DND-41 (cell line): ENCODE measurements at places on chromosomes 2 and 18.

DNA sequence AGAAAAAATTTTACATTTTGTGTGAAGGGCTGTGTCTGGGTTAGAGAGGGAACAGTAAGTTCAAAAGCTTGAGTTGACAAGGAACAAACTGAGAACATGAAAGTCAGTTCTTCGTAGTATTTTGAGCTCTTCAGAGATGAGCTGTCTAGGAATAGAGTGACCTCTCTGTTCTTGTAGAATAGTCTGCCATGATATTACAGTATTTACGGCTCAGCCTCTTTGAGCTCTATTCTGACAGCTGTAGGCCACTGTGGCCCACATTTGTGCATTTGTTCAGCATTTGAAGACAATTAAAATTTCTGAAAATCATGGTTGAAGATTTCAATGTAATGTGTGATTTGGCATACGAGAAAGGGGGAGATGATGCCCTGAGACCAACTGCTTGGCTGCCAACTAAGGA lies 172.8 kb downstream of the MGAT5 start:
- DNase-seq = no peak

GRCh38 chr18:70047931-70048603 lies 100.4 kb upstream of the CD226 start:
- no peak for DNase-seq

DNA sequence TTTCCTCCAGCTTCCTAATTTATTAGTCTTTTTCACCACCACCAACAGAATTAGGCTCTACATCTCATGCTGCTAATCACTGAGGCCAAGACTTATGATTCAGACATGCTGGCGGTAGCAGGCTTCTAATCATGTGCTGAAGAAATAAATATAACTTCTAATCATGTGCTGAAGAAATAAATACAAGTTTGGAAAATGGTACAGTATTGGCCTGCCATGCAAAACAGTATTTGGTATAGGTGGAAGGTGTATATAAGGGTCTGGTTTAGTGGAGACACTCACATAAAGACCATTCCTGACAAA lies 240.7 kb downstream of the TGIF1 start:
- DNase-seq = no peak

- DNase-seq = no peak
These were observed 168.1 kb downstream of the NRXN1 start for GRCh38 chr2:50863856-50864255.

DNA sequence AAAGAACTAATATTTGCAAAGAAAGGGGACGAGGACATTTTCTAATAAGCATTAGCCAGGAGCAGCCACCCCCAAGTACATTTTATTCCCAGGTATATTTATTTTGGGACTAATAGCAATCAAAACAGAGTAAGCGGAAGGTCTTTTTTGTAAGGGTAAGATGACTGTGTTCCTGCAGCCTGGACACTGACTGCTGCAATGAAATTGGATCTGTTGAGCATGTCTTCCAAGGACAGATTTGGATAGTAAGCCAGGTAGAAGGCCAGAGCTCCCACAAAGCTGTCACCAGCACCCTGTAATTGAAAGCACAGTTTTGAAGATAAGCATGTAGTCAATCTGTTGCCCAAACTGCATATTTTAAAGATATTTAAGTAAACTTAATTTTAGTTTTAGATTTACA lies 10.0 kb downstream of the MRPL33 start:
- DNase-seq = no peak

DNA sequence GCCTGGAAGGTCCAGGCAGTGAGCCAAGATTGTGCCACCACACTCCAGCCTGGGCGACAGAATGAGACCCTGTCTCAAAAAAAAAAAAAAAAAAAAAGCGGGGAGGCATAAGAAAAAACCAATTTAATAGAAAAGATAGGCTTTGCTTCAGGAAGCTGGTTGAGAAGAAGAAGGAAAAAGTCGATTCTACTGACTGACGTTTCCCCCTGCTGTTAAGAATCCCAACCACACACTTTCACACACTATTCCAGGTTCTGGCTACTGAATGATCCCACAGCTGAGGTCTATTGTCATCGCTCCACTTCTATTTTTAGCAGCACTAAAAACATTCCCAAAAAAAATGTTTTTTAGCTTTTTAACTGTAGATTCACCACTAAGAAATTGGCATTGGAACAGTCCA lies 6.7 kb upstream of the CHCHD5 start:
- no peak for DNase-seq

- no peak for DNase-seq
These were observed 8.5 kb downstream of the PDK1 start for GRCh38 chr2:172564376-172564775.
